Osteoblast (primary cell): ENCODE measurements at places on chromosomes 4 and X. TPM values are rescaled to one million over a fixed set of nuclear protein-coding genes. Genes with fewer than 3 reads are reported as not detected.
A peak's percentile ranks its signal among the peaks of the same experiment; 100 is the strongest.

- no peak for DNase-seq
Measured at GRCh38 chrX:32530802-32531403, 680.4 kb downstream of the DMD start.

- DNase-seq: no peak
Measured at GRCh38 chr4:15894921-15895916, 43.3 kb downstream of the FGFBP1 start.

DNA sequence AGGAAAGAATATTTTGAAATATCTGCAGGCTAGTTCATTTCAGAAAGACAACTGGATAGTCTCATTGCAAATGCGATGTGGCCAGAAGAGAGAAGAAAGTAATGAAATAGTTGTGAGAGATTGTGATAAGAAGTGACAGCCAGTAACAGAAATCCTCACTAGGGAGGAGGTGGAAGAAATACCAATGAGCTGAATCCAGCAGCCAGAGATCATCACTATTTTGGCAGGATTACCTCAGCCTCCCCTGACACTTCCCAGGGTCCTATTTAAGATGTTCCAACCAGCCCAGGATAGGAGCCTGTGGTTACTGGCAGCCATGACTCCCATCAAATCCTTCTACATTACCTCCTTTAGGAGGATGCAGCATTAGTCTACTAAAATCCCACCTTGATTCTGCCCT, 76.7 kb upstream of the ARHGAP24 start:
- peak; percentile 65 for DNase-seq

GRCh38 chr4:17055788-17056187, 157.3 kb upstream of the LDB2 start:
- peak; percentile 91 for DNase-seq

DNA sequence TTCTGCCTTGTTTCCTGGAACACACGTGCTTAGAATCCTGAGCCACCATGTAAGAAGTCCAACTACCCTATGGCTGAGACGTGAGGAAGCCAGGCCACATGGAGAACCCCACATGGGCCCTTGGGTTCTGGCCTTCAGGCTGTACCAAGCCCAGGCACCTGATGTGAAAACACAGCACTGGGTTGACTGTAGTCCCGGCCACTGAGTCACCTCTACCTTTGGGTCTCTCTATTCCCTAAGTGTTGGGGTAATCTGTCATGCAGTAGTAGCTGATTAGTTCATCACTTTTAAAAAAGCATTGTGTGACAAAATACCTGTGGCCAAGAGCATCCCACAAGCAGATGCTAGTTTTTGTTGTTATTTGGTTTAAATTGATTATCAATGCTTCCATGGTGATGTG, 24.3 kb downstream of the CFAP97 start:
- DNase-seq: no peak

DNA sequence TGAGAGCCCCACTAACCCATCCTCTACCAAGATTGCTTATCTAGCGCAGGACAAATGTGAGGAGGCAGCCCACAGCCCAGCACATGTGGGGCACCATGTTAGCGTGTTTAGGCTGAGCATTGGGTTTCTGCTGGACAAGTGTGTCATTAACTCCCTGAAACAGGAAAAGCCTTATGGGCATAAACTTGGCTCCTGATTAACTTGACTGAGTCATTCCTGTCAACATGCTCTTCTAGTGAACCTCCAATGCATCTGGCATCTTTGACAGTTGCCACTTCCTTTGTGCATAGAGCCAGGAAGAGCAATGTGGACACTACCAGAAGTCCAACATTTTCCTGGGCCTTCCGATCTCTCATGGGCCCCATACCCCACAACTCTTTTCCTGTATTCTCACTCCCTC, 2.5 kb downstream of the SPIN2A start:
- DNase-seq: no peak

DNA sequence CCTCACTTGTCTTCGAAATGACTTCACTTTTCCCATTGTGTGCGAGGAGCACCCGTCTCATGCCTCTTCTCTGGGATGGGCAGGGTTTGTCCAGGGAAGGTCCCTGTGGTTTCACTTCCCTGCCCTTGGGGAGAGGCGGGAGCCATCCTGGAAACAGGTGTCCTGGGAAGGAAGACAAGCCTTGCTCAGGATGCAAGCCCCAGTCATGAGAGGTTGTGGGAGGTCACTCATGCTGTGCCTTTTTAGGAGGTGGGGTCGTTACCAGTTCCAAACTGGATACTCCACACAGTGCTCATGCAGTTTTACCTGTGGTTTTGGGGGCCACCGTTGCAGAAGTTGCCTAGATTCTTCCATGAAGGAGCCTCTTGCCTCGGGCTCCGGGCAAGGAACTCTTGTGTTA, 3.8 kb downstream of the RGS12 start:
- peak; percentile 43 for DNase-seq

DNA sequence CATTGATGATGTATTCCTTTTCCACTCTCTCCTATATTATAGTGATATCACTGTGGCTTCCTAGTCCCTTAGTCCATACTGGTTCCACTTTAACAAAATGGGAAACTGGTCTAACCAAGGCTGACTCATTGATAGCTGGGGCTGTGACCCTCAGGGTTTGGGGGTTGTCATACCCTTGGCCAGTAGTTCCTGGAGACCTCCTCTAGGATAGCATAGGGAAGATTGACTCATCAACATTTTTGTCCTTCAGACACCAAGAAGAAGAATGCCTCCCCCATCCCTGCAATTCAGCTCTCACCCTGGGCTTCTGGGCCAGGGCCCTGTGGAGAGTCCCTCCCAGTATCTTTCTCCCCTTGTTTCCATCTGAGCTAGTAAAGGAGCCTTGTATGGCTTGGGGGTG, 68.8 kb upstream of the PRPS1 start:
- DNase-seq: no peak

DNA sequence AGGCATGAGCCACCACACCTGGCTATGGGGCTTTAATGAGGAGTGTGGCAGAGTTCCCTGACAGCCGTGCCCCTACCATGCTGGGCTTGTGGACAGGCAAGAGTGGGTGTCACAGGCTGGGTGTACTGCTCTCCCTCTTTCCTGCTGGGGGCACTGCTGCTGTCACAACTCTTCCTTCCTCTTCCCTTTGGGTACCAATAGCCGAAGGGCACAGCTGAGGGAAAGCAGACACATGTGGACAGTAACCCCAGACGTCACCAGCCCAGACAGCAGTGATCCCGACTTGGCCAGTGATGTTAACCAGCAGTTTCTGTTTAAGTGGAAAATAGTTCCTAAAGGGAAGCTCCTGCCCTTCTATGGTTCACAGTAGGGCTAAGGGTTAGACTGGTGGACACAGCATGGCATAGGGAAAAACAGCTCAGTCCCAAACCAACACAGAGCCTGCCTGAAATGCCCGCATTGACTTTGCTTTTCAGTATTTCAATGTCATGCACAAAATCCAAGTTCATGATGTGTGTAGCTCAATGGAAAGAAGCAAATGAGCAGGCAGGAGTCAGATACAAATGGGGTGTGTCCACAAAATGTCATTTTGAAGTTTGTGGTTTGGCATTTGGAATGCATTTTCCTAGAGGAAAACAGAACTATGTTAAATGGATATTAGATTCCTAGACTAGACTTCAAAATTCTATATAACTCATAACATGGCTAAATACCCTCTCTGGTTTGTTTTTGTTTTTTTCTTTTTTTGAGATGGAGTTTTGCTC, 24.9 kb upstream of the DDX3X start:
- peak; percentile 49 for DNase-seq

DNA sequence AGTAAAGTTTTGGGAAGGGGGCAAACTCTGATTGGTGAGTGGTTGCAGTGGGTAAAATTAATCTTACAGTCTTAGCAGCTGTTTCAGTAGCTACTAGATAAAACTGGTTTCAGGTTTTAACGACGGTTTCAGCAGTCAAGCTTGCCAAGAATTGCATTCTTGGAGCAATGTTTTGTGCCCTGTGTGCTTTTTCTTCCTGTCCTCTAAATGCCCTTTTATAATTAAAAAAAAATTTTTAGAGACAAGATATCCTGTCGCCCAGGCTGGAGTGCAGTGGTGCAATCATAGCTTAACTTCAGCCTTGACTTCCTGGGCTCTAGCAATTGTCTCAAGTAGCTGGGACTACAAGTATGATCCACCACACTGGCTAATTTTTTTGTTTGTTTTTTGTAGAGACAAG, 6.3 kb upstream of the PPEF2 start:
- no peak for DNase-seq

- no peak for DNase-seq
Measured at GRCh38 chr4:122221322-122221721, 69.2 kb downstream of the BLTP1 start.

DNA sequence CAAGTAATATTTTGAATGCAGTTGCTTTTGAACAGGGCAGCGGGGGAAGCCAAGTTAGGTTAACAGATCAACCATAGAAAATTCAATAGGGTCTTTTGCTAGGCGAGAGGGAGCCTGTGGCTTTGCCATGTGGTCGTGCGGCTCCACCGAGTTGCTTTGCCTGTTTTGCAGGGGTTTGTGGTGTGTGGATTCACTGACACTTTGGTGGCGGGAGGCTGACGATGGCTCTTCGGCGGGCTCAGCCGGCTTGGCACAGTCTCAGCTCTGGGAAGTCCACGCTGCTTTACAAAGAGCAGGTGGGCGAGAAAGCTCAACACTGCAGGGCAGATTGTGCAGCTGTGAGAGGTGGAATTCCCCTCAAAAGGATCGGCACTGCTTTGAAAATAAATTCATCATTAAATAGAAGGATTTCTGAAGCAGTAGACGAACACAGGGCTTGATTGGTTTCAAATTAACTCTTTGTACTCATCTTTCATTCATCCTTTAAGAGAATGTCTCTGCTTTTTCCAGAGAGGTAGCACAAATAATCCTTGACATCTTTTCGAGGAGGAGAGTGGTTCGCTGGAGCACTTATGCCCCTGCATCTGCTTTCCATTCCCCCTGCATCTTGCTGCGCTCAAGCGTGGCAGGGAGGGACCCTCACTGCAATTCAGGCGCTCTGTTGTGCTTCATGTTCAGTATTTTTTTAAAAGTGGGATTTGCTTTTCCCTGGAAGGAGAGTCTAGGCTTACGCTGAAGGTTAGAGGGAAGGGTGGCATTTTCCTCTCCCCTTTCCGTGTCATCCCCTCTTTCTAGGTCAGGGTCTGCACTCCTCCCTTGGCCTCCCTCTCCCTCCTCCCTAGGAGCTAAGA, 201.8 kb upstream of the LEF1 start:
- DNase-seq: no peak

- no peak for DNase-seq
Measured at GRCh38 chr4:40492691-40493090, 137.0 kb downstream of the RBM47 start.

DNA sequence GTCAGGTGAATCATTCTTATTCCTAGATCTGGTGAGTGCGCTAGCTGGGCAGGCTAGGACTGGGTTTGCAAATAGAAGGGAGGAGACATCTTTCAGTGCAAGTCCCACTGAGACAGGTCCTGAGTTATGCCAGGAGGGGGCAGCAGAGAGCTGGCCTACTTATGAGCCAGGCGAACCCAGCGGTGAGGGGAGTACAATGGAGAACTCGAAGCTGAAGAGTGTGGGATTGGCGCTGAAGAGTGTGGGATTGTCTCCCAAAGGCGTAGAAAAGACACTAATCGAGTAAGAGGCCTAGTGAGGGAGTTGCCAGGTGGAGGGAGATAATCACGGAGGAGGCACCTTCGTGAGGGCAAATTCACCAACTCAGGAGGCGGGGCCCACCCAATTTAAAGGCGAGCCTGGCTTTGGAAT, 91.7 kb upstream of the CXorf66 start:
- peak; percentile 65 for DNase-seq

- DNase-seq: peak; percentile 73
Measured at GRCh38 chr4:163331629-163332376, 593 bp downstream of the NPY1R start.

GRCh38 chr4:132981611-132982010, 167.5 kb upstream of the PCDH10 start:
- DNase-seq: no peak

- DNase-seq: peak; percentile 44
Measured at GRCh38 chr4:143424276-143424675, 87.6 kb downstream of the GAB1 start.

The PAK3 gene
- 1.4 and 2.4 TPM in 2 replicates for total RNA-seq

The FATE1 gene
- total RNA-seq: not detected in 2 replicates

The EIF2S3 gene
- total RNA-seq: 374 and 474 TPM in 2 replicates
